T-helper 17 cell (primary cell): ENCODE measurements at places on chromosomes 11 and 22.

- peak overlapping the region; percentile 94 for H3K4me3 ChIP-seq
- peak overlapping the region; percentile 90 for H3K27ac ChIP-seq
- no peak for DNase-seq
- no peaks in the 10 kb centered on the region for H3K36me3 ChIP-seq
- H3K4me1 ChIP-seq, result peaks cover 27% of the 10 kb centered on the region
Measured at GRCh38 chr11:17352950-17353820, 1.6 kb downstream of the NCR3LG1 start.

GRCh38 chr11:58057481-58057880, 26.7 kb downstream of the OR6Q1 start:
- H3K27me3 ChIP-seq, result peaks cover 15% of the 10 kb centered on the region
- H3K36me3 ChIP-seq, result no peaks in the 10 kb centered on the region
- no peak overlapping the region for H3K27ac ChIP-seq
- H3K4me3 ChIP-seq, result no peak overlapping the region
- DNase-seq, result no peak

DNA sequence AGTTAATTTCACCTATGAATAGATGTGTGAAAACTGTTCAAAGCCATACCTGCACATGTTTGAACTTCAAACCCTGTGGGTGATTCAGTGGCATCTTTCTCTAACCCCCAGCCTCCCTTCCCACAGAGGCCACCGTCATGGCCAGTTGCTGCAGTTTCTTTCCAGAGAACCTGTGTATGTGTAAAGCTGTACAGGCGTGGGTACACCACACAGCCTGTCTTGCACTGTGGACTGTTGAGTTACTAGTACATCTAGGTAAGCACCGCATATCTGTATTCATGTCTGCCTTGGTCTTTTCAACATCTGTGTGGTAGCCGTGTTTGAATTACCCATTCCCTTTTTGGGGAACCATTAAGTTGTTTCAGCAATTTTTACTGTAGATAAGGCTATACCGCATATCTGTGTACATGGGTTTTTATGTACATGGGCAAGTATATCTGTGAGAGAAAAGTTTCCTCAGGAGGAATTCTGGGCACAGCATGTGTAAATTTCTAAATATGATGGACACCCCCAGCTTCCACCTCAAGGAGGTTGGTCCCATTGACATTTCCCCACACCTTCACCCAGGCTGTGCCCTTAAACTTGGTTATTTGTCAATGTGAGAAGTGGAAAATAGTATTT, 13.9 kb downstream of the NEAT1 start:
- peaks cover 5% of the 10 kb centered on the region for H3K36me3 ChIP-seq
- H3K27me3 ChIP-seq, result no peaks in the 10 kb centered on the region
- H3K4me3 ChIP-seq, result no peak overlapping the region
- peak overlapping the region; percentile 83 for H3K27ac ChIP-seq
- no peak for DNase-seq

GRCh38 chr11:12439615-12440014, 62.2 kb downstream of the PARVA start:
- peaks cover 2% of the 10 kb centered on the region for H3K36me3 ChIP-seq
- H3K27me3 ChIP-seq, result peaks cover 1% of the 10 kb centered on the region
- H3K4me3 ChIP-seq, result no peak overlapping the region
- peaks cover 3% of the 10 kb centered on the region for H3K4me1 ChIP-seq
- no peak overlapping the region for H3K27ac ChIP-seq

DNA sequence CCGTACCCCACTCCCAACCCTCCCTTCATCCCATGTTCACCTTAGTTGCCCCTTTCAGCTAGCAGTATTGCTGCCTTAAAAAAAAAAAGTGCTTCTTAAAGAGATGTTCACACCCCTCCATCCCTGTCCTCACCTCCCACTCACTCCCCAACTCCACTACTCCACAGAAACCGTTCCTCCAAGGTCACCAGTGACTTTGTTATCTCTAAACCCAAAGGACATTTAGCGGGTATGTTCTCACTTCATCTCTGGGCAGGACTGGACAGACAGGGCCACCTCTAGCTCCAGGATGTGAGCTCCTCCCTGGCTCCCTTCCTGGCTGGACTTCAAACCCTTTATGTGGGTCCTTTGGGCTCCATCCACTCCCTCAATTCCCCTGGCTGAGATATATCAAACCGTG, 6.4 kb upstream of the RCOR2 start:
- peak overlapping the region; percentile 49 for H3K27ac ChIP-seq
- no peaks in the 10 kb centered on the region for H3K27me3 ChIP-seq
- peaks cover 4% of the 10 kb centered on the region for H3K4me1 ChIP-seq
- H3K36me3 ChIP-seq, result no peaks in the 10 kb centered on the region
- DNase-seq, result no peak

GRCh38 chr11:104301776-104302175, 137.8 kb upstream of the PDGFD start:
- no peaks in the 10 kb centered on the region for H3K4me1 ChIP-seq
- H3K36me3 ChIP-seq, result peaks cover 2% of the 10 kb centered on the region
- peaks cover 18% of the 10 kb centered on the region for H3K27me3 ChIP-seq
- no peak for DNase-seq

GRCh38 chr11:35049859-35050531, 89.0 kb upstream of the CD44 start:
- no peak for DNase-seq
- peak overlapping the region; percentile 7 for H3K4me3 ChIP-seq
- peak overlapping the region; percentile 98 for H3K27ac ChIP-seq

DNA sequence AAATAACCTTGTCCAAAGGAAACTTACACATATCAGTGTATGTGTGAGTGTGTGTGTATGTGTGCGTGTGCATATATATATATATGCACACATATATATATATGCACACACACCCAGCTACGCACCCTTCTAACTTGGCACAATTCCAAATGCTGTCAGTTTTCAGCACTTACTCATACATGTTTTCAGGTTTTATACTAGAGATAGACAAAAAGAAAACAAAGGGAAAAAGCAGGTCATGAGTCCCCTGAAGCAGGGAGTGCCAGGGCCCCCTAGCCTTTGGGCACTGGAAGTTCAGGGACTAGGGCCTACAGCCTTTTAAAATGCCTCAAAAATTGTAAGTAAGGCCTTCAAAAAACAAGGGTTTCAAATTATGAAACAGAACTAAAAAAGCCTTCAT, 265.4 kb downstream of the CADM1 start:
- no peaks in the 10 kb centered on the region for H3K27me3 ChIP-seq
- H3K27ac ChIP-seq, result no peak overlapping the region
- no peaks in the 10 kb centered on the region for H3K4me1 ChIP-seq
- DNase-seq, result no peak

DNA sequence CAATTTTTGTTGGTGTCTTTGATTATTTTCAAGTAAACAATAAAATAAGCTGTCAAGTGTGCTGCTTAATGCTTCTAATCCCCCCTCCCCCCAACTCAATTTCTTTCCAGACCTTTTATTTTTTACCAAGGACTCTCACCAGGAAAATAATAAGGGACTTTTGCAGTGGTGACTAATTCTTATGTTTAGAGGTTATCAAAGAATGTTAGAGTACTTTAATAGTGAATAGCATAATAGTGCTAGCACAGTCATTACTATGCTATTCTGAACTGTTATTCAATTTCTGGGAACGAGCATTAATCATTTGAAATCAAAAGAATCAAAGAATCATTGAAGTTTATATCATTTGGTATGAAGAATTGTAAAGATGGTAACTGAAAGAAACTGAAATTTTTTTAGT, 251.4 kb downstream of the DDX10 start:
- H3K4me1 ChIP-seq, result peaks cover 3% of the 10 kb centered on the region
- DNase-seq, result no peak
- no peak overlapping the region for H3K27ac ChIP-seq
- no peak overlapping the region for H3K4me3 ChIP-seq
- no peaks in the 10 kb centered on the region for H3K27me3 ChIP-seq

DNA sequence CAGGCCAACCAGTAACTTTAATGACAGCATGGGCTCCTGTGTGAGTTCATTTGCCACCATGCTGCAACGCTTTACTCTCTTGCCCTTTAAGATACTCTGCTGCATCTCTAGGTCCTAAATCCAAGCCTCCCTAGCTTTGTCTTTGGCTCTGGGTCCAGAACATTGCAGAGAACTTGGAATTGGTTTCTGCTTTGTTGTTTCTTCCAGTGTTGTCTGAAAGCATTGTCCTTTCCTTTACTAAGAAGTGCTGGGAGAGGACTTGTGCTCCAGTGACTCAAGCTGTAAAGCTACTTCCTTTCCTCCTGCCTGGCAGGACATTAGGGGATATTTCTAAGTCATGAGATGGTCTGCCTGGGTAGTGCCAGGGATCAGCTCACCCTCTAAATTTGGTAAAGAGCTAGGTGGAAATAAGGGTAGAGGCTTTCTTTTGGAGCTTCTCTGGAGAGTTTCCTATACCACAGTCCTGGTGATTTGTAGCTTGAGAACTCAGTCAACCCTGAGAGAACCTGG, 202.5 kb upstream of the CADM1 start:
- H3K4me1 ChIP-seq, result no peaks in the 10 kb centered on the region
- H3K4me3 ChIP-seq, result no peak overlapping the region
- no peaks in the 10 kb centered on the region for H3K36me3 ChIP-seq

DNA sequence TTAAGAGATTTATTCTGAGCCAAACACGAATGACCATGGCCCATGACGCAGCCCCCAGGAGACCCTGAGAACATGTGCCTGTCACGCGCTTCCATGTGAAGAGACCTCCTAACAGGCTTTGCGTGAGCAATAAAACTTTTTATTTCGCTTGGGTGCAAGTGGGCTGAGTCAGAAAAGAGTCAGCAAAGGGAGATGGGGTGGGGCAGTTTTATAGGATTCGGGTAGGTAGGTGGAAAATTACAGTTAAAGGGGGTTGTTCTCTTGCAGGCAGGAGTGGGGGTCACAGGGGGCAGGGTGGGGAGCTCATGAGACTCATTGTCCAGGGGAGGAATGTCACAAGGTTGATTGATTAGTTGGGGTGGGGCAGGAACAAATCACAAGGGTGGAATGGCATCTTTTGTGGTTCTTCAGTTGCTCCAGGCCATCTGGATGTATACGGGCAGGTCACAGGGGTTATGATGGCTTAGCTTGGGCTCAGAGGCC, 77.2 kb upstream of the FTH1 start:
- peaks cover 45% of the 10 kb centered on the region for H3K27me3 ChIP-seq
- H3K27ac ChIP-seq, result peak overlapping the region; percentile 54
- no peak overlapping the region for H3K4me3 ChIP-seq
- peaks cover 13% of the 10 kb centered on the region for H3K36me3 ChIP-seq

- H3K36me3 ChIP-seq, result no peaks in the 10 kb centered on the region
- H3K4me1 ChIP-seq, result peaks cover 25% of the 10 kb centered on the region
- no peak overlapping the region for H3K27ac ChIP-seq
- no peaks in the 10 kb centered on the region for H3K27me3 ChIP-seq
- no peak for DNase-seq
- no peak overlapping the region for H3K4me3 ChIP-seq
Measured at GRCh38 chr11:924406-925157, 1.1 kb upstream of the AP2A2 start.

- no peaks in the 10 kb centered on the region for H3K4me1 ChIP-seq
- H3K27ac ChIP-seq, result no peak overlapping the region
- no peak overlapping the region for H3K4me3 ChIP-seq
- H3K27me3 ChIP-seq, result peaks cover 23% of the 10 kb centered on the region
Measured at GRCh38 chr22:27639248-27640086, 162.1 kb downstream of the MN1 start.

DNA sequence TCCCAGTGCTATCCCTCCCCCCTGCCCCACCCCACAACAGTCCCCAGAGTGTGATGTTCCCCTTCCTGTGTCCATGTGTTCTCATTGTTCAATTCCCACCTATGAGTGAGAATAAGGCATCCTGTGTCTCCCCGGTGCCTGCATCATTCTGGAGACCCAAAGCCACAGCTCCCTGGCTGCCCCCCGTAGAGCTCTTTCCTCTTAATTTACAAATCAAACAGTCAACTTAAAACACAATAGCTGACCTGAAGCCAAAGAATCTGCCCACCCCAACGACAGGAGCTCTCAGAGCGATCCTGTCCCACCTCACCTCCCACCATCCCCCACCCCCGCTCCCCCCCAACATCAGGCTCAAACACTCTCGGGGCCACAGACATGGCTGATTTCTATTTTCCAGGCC, 558.3 kb downstream of the BRD1 start:
- DNase-seq, result no peak
- peaks cover 49% of the 10 kb centered on the region for H3K27me3 ChIP-seq
- H3K4me3 ChIP-seq, result no peak overlapping the region
- H3K36me3 ChIP-seq, result no peaks in the 10 kb centered on the region
- no peak overlapping the region for H3K27ac ChIP-seq

- no peak for DNase-seq
- peaks cover 5% of the 10 kb centered on the region for H3K4me1 ChIP-seq
- peaks cover 36% of the 10 kb centered on the region for H3K27me3 ChIP-seq
- peaks cover 2% of the 10 kb centered on the region for H3K36me3 ChIP-seq
- H3K27ac ChIP-seq, result no peak overlapping the region
- no peak overlapping the region for H3K4me3 ChIP-seq
Measured at GRCh38 chr22:27614006-27614649, 187.4 kb downstream of the MN1 start.

GRCh38 chr11:100908746-100909145, 220.9 kb downstream of the PGR start:
- H3K4me1 ChIP-seq, result no peaks in the 10 kb centered on the region
- no peak overlapping the region for H3K4me3 ChIP-seq
- no peaks in the 10 kb centered on the region for H3K27me3 ChIP-seq
- no peak overlapping the region for H3K27ac ChIP-seq
- no peak for DNase-seq

DNA sequence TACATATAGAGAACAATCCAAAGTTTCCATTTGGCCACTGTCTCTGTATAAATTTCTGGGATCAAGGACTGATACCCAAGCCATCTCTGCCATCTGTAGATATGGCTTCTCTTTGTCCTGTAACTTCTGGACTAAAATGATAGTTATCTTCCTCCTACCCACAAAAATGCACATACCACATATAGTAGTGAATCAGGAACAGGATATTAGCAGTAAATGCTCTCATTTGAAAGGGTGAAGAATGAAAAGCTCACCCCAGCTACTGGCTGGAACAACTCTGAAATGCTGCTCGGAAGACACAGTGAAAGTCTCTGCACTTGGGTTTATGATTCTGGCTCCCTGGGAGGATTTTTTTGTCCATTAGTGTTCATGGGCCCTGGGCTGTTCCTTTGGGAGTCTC, 856.4 kb upstream of the LRRC4C start:
- H3K36me3 ChIP-seq, result no peaks in the 10 kb centered on the region
- no peak overlapping the region for H3K4me3 ChIP-seq
- H3K4me1 ChIP-seq, result no peaks in the 10 kb centered on the region
- H3K27me3 ChIP-seq, result no peaks in the 10 kb centered on the region
- no peak overlapping the region for H3K27ac ChIP-seq
- DNase-seq, result no peak

- no peaks in the 10 kb centered on the region for H3K36me3 ChIP-seq
- DNase-seq, result no peak
- no peak overlapping the region for H3K4me3 ChIP-seq
- no peak overlapping the region for H3K27ac ChIP-seq
Measured at GRCh38 chr11:2461956-2462542, 17.2 kb downstream of the KCNQ1 start.
